Lung microvascular endothelial cell (primary cell): ENCODE measurements at places on chromosomes 2 and 18.
A peak's percentile ranks its signal among the peaks of the same experiment; 100 is the strongest.

DNA sequence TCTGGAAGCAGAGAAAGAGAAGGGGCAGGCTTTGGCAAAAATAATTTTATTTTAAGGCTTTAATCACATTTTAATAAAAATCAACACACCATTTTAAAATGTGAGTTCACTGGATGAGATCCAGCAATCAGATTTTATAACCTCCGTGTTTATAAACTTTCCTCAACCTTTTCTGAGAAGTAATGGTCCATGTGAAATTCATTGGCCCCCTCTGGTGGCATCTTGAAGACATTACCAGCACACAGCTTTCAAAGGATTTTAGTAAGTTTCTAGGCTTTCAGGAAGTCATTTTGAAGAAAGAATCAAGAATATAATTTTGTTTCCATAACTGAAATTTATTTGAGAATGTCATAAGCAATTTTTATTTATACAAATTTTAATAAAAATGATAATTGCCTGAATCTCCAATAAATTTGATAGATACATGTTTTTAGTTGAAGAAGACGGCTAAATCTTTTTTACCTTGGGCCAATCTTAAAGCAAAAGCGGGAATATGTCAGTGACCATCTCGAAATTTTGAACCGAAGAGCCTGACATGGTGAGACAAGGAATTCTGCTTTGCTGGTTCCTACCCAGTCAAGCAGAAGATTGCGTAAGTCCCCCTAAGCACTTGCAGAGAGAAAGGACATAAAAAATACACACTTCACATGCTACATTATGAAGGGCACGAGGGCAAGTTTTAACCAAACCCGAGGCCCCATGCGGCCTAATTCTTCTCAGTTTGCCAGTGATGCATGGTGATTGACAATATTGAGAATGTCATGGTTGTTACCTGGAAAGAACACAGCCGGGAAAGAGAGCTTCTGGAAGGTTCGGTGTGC is 128.4 kb upstream of the CBLN2 start:
- peak; percentile 36 for DNase-seq

- DNase-seq: no peak
Measured at GRCh38 chr2:73177645-73178255, 24.6 kb upstream of the NOTO start.

- DNase-seq: no peak
Measured at GRCh38 chr2:241859017-241859435, 332 bp upstream of the PDCD1 start.

GRCh38 chr2:216350214-216350791 is 22.0 kb downstream of the MARCHF4 start:
- DNase-seq: peak; percentile 13
